ENCODE measurements at places on chromosomes 5 and 9.

GRCh38 chr5:157271740-157272271, 5.9 kb downstream of the CYFIP2 start:
- DNase-seq, result no peak

DNA sequence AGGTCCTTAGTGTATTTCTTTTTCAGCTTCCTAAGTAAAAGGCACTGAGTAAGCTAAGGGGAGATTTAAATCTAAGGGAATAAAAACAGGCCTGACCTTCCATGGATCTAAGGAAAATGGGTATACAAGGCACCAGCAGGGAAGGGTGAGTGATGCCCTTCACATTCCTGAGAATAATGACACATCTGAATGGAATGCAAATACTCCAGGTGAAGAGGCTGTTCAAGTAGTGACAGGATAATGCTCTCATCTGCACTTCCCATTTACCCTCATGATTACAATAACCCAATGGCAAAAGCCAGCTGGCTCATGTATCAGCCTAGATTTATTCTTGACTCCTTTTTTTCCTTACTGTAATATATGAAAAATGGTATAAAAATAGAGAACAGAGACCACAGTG, 216.2 kb upstream of the ACTBL2 start:
- DNase-seq, result no peak

GRCh38 chr5:124199893-124200292, 546.5 kb downstream of the ZNF608 start:
- DNase-seq, result no peak

DNA sequence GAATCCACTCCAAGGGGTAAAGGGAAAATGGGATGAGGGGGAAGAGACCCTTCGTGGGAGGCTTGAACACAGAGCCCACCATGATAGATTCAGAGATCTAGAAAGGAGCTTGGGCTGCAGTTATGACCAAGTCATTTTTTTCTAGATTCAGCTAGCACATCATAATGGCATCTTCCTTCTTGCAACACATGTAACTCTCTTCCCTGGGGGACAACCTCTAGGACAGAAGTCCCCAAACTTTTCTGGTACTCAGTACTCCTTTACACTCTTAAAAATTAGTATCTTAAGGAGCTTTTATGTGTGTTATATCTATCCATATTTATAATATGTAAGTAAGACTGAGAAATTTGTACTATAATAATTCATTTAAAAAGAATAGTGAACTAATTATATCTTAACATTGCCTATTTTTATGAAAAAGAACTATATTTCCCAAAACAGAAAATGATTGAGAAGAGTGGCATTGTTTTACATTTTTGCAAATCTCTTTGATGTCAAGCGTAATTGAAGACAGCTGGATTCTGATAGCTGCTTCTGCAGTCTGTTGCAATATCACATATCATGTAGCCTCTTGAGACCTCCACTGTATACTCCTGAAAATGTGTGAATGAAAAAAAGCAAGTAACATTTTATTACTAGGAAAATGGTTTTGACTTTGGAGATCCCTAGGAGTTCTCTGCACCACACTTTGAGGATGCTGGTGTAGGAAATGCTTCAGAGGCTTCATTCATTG, 875 bp downstream of the ACO1 start:
- DNase-seq, result no peak
